ENCODE measurements at places on chromosomes 6 and 20. TPM values are rescaled to one million over a fixed set of nuclear protein-coding genes. Genes with fewer than 3 reads are reported as not detected.

Gene FOXQ1
- total RNA-seq = 2.0 TPM

DNA sequence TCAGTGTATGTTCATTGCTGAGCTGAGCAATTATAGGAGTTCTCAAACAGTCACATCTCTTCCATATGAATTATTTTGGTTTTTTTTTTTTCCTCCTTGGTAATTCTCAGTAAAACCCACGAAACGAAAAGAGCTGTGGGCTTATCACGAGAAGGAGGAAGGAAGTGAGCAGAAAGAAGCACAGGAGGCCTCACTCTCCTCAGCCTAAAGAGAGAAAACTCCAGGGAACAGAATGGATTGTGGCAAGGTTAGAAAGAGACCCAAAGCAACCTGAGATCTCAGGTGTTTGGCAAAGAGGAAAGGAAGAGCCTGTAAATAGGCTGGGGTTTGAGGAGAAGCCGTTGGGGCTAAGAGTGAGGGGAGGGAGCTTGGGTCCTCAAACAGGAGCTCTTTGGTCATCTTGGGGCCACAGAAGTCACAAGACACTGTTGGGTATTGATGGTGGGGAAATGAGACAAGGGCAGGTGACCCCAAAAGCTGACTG, 67.8 kb upstream of the CITED2 start:
- no peak for DNase-seq

Gene ARMC12
- 0.29 TPM for total RNA-seq

GRCh38 chr20:419556-420165, 11.6 kb downstream of the RBCK1 start:
- no peak for DNase-seq
